ENCODE measurements at places on chromosomes 2 and 18.

GRCh38 chr2:143477714-143478443, 348.7 kb downstream of the ARHGAP15 start:
- DNase-seq = no peak

DNA sequence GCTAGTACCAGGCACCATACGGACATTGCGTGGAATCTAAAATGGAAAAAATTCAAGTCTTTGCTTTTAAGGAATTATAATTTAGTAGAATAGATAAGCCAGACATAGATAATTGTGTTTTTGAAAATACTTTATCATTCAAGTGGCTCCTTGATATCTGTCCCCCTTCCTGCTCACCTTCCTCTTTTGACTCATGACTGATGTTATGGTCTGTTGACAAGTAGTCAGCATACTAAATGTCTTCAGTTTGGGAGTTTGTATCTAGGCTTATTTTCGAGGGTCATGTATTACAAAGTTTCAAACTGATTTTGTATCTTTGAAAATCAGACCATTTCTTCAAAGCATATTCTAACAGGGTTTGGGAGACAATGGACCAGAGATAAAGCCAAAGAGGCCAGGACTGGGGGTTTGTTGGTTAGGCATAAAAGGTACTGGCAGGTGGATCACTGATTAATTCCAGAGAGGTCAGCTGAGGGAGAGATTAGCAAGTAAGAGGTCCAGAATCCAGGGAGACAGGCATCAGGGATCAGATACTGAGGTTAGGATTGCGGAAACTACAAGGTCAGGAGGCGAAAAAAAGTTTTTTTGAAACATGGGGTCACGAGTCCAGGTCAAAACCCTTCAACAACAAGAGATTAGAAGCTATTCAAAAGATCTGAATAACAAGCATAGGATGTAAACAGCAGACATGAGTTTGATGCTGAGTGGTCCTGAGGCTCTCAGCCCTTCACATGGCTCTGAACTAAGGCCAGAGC, 31.5 kb upstream of the KLHL14 start:
- DNase-seq = no peak

DNA sequence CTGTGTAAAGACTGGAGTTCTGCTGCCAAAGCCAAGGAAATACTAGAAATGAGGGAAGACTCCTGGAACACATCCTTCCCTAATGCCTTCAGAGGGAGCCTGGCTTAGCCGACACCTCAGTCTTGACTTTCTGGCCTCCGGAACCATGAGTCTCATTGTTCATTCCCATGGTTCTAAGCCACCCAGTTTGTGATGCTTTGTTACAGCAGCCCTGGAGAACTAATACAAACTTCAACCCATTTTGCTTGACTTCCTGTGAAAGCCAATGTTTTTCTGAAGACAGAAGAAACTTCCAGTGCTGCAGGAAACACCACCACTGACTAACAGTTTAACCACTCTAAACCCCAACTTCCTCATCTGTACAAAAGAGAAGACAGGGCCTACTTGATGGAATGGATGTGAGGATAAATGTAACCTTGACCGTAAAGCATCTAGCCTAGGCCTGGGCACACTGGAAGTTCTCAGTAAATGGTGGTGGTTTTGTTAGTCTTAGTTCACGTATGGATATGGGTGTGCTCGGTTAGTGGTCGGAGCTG, 85.9 kb upstream of the RFX8 start:
- no peak for DNase-seq

GRCh38 chr18:55863391-55863706, 275.4 kb upstream of the TCF4 start:
- DNase-seq = no peak

DNA sequence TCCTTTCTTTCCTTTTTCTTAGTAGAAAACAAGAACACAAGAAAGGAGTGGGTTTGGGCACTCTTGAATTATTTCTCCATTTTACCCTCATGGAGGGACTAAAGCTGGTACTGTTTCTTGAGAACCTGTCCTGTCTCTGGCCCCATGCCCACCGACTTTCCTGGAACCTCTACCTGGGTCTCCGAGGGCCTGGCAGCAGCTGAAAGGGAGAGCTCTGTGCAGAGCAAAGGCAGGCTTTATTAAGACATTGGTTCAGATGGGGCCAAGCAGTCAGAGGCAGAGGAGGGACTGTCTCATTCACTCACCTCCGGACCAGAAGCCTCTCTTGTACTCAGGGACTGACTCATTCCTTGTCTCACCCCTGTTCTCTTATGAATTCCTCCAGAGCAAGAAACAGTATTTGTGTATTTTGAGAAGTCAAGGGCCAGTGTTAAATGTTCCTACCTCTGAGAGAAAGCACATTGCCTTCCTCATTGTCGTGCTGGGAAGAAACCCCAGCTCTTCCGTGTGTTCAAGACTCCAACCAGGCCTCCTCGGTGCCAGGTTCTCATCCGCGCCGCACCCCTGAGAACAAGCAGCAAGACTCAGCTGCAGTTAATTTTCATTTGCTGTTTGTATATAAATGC, 201.9 kb upstream of the NT5C1B start:
- DNase-seq = no peak

GRCh38 chr2:221999717-222000116, 299.1 kb downstream of the PAX3 start:
- no peak for DNase-seq
